ENCODE measurements at places on chromosomes 5 and 9.
A peak's percentile ranks its signal among the peaks of the same experiment; 100 is the strongest.

DNA sequence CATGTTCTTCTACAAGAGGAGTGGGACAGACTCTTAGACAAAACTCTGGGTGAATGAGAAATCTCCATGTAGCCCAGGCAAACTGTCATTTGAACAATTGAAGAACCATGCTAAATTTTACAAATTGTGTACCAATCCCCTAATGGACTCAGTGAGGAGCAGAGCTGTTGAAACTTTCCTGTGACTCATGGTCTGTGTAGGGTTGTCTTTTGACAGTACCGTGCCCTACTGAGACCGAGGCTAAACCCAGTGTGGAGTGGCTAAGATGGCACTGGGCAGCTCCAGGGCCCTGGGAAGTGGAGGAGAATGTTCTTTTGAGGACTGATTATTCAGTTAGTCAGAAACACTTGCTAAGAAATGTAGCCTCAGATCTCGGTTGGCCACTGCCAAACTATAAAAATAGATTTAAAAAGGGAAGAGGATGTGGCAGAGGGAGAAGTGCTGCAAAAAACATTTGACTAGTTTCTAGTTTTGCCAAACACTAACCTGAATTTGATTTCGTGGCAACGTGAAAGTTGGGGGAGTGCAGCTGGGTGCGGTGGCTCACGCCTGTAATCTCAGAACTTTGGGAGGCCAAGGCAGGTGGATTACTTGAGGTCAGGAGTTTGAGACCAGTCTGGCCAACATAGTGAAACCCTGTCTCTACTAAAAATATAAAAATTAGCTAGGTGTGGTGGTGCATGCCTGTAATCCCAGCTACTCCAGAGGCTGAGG lies 24.7 kb downstream of the POU4F3 start:
- no peak for DNase-seq

- DNase-seq: peak; percentile 41
Measured at GRCh38 chr9:129481810-129482511, 138.9 kb downstream of the C9orf50 start.

DNA sequence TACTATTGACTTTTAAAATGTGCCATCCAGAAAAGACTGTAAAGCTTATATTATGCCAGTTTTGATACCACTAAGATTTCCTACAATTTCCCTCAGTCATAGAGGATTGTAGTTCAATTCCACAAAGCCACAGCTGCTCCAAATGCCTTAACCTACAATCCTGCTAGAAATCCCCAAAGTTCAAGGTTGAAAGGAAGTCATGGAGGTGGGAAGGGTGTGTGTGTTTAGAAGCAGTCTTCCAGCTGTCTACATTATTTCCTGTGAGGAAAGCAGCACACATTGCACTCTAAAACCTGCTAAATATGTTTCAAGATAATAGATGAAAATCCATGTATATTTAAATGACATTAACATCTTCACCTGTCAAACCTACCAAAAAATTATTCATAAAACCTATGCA lies 11.8 kb downstream of the EPB41L4A start:
- DNase-seq: no peak

DNA sequence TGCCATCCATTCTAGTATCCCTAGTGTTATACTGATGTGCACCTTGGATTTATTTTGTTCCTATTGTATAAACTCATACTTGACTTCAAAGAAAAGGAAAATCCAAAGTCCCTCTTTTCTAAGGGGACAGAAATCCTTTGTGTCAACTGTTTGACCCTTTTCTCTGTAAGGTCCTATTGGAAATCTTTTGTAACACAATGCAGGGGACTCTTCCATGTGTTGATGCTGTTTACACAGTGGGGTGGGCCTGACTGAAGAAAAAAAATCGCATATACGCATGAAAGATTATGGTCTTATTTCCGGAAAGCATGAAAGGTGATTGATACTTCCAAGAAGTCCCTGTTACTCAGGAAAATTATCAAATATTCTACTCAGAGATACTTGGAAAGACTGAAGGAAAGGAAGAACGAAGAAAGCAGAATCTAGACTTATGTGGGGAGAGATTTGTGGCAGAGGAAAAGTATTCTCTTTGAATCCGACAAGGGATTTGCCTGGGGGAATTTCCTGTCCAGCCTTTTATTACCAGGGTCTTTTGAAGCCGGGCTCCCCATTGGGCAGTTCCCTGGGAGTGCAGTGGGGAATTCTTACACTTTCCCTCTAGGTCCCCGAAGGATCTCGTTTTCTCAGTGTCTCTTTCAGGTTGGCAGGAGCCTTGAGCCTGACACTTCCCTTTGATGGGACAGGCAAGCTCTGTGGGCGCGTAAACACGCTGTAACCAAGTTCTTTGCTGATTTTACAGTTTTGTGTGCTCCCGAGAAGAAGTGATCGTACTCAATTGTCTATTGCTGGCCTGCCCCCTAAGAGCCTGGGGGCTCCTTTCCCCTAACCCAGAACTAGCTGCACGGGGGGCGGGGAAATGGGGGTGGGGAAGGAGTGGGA lies 779 bp upstream of the VCAN start:
- DNase-seq: no peak

GRCh38 chr5:31133488-31133887 lies 60.0 kb upstream of the CDH6 start:
- DNase-seq: no peak

DNA sequence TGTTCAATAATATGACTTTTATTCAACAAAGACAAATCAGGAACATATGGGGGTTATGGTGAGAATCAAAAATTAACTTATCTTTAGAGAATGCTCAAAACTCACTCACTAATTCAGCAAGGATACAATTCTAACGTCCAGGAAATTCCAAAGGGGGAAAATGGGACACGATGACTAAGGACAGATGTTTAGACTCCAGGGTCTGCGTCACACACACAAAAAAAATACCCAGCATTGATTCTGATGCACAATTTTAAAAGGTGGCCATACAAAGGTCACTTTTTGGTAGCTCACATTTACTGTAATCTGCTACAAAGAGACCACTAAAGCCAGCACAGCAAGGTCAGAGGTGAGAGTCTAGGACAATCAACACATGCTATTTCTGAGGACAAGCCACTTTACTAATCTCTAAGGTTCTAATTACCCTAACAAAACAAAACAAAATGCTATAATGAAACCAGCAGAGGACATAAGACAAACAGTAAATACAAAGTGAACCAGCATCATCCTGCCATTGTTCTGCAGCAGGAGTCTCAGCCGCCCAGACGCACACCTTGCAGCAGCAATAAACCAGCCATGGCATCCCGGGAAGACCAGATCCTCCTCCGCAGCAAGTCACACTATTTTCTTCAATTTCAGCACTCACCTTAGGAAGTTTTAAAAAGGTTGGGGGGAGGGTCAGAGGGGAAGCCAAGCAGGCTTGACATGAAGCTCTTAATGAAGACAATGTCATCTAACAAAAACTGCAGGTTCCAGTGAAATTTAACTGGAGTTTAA lies 57.8 kb downstream of the TTC39B start:
- DNase-seq: no peak

DNA sequence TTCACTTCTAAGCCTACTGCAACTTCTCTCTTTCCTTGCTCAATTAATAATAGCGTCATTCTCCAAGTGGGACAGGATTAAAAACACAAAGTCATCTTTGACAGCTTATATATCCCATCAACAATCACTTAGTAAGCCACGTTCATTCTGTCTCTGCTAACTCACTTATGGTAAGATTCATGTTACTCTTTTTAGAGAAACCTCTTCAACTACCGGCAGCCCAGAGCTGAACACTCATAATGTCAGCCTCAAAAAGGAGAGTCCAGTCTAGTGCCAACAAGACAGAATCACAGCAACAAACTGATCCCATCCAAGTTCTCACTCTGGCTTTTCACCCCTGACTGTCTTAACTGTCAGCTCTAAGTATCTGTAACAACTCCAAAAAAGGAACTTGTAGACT lies 196.0 kb downstream of the RAB3C start:
- DNase-seq: no peak

DNA sequence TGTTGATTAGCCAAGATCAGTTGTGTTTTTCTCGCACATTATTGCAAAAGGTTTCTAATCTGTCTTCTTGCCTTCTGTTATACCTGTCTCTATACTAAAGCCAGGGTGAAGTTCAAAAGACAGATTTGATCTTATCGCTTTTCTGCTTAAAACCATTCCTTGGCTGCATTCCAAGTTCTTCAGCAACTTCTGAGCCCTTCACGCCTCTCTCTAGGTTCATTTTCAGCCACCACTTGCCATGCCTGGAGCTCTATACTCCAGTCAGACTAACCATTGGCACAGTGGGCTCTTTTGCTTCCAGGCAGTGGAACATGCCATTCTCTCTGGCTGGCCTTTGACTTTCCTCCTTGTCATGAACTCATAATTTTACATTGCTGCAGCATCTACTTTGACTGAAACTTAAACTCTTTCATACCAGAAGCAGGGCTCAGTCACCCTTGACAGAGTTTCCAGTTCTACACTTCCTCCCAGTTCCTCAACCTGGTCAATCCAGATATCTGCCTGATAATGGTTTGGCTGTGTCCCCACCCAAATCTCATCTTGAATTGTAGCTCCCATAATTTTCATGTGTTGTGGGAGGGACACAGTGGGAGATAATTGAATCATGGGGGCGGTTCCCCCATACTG lies 114.4 kb downstream of the SLC12A2 start:
- DNase-seq: no peak

DNA sequence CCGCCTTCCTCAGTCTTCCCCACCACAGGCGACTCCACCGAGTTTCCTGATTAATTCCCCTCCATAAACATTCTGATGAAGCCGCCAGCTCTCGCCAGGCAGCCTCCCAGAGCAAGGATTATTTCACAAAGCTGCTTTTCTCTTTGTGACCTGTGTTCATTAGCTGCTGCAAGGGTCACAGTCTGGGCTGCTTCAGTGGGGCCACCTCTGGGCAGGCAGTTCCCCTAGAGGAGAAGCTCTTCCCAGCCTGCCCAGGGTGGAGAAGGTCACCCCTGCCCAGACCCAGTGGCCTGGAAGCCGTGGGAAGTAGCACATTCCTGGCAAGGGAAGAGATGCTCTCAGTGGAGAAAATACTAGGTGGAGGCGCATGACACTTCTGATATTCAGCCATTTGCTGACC lies 58.4 kb upstream of the RAPGEF1 start:
- no peak for DNase-seq

DNA sequence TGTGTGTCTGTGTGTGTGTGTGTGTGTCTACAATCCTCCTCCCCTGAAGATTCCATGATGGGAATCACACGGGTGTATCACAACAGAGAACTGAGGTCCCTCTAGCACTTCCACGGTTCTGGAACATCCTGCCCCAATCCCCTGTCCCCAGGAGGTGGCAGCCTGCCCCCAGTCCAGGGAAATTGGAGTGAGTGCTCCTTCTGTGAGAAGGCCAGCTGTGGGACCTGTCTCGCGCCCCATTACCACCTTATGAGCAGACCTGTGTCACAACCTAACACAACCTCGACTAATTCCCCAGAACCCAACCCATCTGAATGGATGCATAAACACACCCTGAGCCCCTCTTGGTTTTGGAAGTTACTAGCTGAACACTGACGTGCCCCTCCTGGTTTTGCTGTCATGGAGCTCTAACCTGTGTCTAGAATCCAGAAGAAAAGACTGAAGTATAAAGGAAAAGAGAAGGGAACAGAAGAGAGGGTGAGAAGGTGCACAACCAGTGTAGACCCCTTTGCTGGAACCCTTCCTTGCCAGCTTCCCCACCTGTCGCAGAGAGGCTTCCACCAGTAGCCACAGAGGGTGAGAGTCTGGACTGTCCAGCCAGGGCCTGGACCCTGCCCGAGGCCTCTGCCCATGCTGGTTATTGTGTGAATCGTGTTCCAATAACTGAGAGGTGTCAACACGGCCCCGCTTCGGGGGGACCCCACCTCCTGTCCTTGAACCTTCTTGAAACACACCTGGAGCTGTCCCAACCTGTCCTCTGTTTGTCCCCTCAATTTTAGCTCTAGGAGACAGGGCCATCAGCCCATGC lies 3.4 kb downstream of the BTNL9 start:
- peak; percentile 31 for DNase-seq
